ENCODE measurements at places on chromosomes 1 and 21.

DNA sequence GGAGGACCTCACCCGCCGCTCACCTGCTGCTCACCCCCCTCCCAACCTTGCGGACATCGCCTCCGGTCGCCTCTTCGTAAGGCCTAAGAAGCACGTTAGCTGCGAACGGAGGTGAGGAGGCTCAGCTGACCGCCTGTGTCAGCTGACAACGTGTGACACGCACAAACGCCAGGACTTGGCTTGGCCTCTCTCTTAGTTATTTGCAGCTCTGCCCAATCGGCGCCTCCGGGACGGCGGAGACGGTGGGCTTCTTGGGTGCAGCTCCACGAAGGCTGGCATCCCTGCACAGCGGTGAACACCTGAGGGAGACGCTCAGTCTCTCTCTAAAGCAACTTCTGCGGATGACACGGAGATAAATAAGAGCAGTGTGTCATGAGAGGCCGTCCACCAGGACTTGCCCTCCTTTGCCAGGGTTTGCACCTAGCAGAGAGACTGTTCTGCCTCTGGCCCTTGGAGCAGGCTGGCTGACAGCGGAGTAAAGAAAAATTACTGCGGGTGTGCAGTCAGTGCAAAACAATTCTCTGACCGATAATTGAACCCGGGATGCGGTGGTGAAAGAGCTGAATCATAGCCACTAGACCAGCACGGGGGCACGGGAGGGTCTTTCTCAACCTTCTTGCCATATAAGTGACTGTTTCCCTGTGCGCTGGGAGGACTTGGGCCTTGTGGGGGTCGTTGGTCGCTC lies 318.9 kb downstream of the FAM72C start:
- no peak for DNase-seq

DNA sequence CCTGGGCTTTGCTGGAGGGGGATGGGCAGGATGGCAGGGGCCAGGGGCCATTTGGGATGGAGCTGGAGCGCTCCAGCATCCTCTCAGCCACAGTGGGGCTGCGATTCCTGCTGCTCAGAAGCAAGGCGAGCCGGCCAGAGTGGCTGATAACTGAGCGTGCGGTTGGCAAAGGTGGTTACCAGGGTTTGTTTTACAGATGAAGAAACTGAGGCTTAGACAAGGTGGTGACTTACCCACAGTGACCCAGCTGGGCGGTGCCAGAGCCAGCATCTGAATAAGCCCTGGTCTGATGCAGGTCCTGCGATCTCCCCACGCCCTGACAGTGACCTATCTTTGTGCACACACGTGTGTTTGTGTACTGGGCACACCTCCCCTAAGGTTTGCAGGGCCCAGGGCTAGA lies 5.9 kb upstream of the PRXL2B start:
- DNase-seq, result no peak

DNA sequence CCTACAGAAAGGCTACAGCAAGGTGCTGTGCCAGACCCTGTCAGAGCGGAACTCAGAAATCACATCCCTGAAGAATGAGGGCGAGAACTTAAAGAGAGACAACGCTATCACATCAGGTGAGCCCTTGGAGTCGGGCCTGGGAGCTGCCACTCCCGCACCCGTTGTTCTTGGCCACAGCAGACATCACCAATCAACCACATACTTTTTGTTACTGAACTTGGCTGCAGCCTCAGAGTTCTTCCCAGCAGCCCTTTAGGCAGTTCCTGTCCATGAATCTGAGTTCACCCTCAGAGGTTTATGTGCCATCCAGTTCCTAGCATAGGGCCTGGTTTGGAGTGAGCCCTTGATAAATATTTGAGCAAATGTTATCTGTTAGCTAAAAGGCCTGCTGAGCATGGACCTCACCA lies 61.6 kb downstream of the FHAD1 start:
- DNase-seq, result no peak

DNA sequence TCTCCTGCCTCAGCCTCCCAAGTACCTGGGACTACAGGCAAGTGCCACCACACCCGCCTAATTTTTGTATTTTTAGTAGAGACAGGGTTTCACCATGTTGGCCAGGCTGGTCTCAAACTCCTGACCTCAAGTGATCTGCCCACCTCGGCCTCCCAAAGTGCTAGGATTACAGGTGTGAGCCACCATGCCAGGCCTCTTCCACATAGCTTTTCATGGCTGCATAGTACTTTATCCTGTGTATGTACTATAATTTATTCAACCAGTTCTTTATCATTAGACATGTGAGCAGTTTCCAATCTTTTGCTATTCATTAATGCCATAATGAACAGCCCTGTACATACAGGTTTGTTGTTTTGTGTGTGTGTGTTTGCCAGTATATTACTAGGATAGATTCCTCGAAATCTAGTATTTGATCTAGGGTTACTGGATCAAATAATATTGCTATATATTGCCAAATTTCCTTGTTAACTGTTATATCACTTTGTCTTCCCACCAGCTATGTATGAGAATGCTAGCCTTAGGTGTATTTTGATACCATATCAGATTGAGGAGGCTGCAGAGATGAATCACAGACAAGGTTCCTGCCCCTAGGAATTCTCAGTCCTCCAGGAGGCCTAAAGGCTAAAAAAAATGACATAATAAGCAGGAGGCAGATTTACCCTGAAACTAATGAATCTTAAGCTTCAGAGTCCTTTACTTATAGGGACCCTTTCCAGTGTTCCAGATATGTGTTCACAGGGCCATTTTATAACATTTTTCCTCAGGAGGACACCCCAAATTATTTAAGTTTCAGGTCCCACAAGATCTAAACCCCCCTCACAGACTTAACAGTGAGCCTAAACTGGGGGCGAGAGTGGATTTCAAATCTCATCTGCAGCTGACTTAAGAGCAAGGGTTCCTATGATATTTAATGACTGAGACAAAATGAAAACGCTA lies 2.1 kb upstream of the PDIK1L start:
- no peak for DNase-seq

DNA sequence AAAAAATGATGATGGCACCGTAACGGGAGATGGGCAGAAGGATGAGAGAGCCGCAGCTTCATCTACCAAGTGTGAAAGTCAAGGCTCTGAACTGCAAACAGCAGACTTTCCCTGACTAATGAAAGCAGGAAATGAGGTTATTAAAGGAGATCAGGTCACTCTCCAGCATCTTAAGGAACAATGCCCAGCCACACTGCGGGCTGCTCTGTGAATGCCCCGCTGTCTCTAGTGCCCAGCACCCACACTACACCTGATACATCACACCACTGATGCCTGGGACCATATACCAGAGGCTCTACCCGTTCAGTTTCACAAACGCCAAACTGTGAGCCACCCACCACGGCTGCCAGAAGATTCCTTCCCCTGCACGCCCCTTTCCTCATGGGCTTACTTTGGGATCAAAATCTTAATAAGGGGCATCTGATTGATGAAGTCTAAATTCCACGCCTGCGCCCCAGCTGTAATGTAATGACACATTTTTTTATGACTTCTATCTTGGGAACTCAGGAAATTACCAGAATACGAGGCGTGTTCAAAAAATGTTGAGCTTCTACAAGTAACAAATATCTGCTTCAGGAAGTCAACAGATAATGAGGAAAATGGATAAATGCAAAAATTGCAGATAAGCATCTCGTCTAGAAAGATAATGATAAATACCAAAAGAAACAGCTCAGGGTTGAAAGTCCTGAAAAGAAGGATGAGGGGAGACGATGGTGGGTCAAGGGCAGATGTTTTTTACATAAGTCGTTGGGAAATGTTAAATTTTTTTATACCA lies 72.0 kb downstream of the MIS18A start:
- no peak for DNase-seq

- DNase-seq, result no peak
These were observed 100.0 kb downstream of the CDC7 start for GRCh38 chr1:91600431-91601337.

GRCh38 chr1:152622803-152623202 lies at the start of gene LCE3A:
Gene LCE3A, minus strand, starts transcription at chr1:152623103. Its CDS starts 0 bp downstream, at chr1:152623103.
- DNase-seq, result no peak

GRCh38 chr21:35933466-35933865 lies 126.9 kb downstream of the SETD4 start:
- no peak for DNase-seq

- DNase-seq, result no peak
These were observed 36.7 kb upstream of the LRRC8B start for GRCh38 chr1:89487972-89488371.

DNA sequence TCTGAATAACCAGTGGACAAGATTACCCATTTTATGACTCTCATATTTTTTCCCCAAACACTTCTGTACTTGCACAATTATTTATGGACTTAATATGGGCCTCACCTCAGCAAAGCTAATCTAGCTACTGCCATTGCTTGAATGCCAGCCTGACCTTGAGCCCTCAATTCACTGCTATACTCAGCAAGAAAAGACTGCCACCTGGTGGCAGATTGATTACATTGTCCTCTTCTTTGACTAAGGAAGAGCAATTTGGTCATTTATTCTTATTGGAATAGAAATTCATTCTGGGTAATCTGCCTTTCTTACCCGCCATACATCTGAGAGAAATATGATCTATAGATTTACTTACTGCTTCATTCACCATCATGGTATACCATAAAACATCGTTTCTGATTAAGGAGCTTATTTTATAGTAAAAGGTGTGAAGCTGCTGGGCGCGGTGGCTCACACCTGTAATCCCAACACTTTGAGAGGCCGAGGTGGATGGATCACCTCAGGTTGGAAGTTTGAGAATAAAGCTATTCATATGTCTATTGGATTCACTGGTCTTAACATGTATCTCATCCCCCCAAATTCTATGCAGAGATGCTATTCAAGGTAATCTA lies 32.9 kb upstream of the DIPK1A start:
- DNase-seq, result peak; percentile 89

DNA sequence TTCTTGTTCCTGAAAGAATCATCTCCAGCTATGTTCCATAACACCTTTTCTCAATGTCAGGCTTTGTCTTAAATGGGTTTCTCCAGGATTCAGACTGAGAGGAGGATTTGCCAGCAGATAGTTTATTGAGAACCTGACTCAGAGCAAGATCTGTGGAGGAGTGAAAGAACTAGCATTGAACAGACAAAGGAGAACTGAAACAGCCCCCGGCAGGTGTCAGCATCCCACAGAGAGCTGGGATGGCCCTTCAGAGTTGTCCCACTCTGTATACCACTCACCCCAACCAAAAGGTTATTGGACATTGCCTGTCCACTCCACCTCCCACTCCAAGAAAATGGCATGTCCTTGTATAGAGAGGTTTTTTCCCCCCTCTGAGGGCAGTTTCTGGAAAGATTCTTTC lies 270.7 kb downstream of the PAPPA2 start:
- no peak for DNase-seq

GRCh38 chr1:17573518-17574041 lies 34.1 kb downstream of the ARHGEF10L start:
- DNase-seq, result no peak
